ENCODE measurements at places on chromosomes 13 and 19.

DNA sequence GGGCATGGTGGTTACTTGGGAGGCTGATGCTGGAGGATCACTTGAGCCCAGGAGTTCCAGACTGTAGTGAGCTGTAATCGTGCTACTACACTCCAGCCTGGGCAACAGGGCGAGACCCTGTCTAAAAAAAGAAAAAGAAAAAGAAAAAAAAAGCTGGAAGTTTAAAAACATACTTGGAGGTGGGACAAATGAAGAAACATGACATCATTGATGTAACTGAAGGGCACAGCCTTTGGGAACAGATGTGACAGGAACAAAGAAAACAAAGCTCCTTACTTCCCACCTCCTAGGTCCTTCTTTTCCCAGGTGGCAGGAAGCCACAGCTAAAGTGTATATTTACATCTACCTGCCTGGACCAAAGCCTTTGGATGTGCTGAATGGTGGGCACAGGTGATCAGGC, 1.9 kb downstream of the PEX11G start:
- DNase-seq: no peak

GRCh38 chr19:48835734-48836088, 580 bp downstream of the HSD17B14 start:
- DNase-seq: peak; percentile 96

DNA sequence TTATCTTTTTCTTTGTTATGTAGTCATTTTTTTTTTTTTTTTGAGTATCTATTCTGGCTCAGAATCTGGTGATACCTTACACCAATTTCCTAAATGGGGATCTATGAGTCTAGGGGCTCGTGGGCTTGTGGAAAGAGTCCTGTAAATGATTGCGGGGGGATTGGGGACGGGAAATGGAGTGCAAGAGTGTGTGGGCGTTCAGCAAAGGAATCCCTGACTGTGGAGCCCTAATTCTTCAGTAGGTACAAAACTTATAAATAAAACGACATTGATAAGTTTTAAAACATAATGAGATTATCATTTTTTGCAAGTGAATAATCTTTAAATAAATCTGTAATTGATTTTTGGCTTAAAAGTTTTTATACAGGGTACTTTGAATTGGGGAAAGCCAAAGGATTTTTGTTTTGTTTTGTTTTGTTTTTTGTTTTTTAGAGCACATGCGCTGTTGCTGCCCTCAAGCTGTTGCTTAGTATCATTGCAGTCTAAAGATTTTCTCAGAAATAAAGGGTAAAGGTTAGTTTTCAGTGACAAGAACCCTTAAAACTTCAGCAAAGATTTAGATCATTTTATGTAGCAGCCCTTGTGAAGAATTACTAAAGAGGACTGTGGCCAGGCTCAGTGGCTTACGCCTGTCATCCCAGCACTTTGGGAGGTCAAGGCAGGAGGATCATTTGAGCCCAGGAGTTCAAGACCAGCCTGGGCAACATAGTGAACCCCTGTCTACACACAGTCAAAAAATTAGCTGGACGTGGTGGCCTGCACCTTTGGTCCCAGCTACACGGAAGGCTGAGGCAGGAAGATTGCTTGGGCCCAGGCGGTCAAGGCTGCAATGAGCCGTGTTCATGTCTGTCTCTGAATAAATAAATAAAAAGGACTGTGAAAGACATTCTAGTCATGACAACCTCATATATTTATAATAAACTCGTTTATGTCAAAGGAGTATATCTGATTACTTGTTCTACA, 1.7 kb downstream of the ERCC5 start:
- no peak for DNase-seq

GRCh38 chr19:1167687-1168571, 6.1 kb downstream of the SBNO2 start:
- no peak for DNase-seq

DNA sequence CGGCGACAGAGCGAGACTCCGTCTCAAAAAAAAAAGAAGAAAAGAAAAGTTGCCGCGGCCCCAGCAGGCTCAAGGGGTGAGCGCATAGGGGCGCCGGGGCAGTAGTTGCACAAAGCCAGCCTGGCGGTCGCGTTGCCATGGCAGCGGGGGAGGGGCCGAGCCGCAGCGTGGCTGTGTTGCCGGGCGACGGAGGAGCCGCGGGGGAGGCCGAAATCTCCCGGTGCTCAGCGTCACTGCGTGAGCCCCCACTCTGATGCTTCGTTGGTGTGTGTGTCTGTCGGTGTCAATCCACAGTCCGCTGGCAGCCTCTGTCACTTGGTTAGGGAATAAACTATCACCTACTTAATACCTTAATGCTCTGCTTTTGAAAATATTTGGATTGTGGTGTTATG, 82.9 kb upstream of the C1QTNF9B start:
- peak; percentile 74 for DNase-seq

DNA sequence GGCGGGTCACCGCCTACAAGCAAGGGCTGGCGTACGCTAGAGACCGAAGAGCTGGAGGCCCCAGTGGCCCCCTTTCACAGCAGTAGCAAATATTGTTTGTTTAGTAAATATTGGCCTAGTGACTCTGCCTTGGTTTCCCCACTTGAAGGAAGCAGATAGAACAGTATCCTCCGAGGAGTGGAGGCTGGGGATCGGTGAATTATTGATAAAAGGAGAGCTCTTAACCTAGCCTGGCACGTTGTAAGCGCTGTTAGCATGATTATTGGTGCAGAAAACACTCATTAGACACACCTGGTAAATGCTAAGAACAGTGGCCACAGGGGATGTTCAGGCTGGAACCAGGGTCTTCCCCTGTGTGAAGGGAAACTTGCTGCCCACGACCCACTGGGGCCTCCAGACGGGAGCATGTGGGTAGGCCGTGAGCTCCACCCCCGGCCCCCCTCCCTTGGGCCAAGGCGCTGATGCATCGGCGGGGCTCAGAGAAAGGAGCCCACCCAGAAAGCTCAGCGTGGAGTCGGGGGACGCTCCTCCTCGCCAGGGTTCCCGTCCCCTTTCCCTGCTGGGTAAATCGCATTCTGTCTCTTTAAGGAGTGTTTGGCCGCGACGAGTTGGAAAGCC, 2.3 kb downstream of the IER2 start:
- no peak for DNase-seq

GRCh38 chr13:28734906-28735305, 16.1 kb upstream of the SLC46A3 start:
- DNase-seq: no peak

DNA sequence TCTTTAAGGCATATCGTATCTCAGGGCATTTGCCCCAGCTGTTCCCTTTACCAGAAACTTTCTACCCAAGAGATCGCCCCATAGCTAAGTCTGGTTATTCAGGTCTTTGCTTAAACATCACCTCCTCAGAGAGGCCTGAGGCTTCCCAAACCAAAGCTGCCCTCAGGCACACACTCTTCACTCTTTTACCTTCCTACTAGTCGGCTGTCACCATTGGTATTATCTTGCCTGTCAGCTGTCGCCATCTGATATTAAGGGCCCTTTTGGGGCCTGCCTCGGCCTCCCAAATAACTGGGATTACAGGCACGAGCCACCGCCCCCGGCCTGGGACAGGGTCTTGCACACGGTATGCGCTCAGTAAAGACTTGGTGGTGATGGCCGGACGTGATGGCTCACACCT, 1.0 kb downstream of the GADD45GIP1 start:
- DNase-seq: no peak

- no peak for DNase-seq
These were observed 30.0 kb downstream of the MYO9B start for GRCh38 chr19:17105556-17105955.

GRCh38 chr19:29492769-29493168, 33.0 kb upstream of the VSTM2B start:
- no peak for DNase-seq

DNA sequence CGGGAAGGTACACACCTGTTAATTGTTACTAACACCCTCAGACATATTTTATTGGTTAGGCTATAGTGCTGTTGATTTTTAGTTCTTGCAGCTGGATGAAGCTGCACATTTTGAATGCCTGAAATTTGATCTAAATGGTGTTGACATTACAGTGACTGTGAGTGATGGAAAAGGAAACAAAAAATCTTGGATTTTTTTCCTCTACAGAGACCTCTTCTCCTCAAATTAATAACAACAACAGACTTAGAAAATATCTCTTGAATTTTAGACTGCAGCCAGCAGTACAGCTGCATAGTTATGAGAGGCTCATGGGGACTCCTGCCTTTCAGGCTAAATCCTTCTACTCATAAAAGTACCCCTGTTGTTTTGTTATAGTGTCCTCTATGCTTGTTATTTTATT, 500.5 kb upstream of the SPRY2 start:
- no peak for DNase-seq

- DNase-seq: no peak
These were observed 47.5 kb downstream of the TRPM4 start for GRCh38 chr19:49205114-49205513.

DNA sequence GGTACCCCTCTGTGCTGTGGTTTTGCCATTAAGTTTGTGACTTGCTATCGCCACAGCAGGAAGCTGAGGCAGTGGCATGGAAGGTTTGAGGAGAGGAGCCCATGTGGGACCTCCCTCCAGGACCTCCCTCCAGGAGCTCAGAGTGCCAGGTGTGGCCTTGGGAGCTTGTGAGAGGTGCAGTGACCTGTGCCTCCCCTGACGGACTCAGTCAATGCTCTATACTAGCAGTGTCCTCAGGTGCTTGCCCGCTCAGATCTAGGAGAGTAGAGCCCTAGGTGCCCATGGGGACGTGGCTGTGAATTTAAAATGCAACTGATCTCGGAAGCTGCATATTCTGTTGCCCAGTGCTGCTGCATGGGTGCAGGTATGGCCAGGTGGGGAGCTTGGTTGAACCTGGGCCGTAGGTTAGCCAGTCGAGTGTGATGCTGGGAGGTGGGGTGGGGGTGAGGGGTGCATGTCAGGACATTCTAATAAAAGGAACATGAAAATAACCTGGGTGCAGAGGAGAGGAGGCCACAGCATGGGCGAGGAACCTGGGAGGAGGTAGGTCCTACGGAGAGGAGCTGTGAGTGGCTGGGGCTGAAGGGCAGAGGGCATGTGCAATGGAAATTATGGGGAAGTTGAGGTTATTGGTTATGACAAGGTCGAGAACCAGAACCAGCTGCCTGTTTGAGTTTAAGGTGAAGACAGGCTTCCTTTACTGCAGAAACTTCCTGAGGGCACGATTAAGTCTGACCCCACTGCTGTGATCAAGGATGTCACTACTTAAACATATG, 41.6 kb downstream of the TEX29 start:
- DNase-seq: no peak

- no peak for DNase-seq
These were observed 291.9 kb downstream of the PCDH20 start for GRCh38 chr13:61123538-61124289.

DNA sequence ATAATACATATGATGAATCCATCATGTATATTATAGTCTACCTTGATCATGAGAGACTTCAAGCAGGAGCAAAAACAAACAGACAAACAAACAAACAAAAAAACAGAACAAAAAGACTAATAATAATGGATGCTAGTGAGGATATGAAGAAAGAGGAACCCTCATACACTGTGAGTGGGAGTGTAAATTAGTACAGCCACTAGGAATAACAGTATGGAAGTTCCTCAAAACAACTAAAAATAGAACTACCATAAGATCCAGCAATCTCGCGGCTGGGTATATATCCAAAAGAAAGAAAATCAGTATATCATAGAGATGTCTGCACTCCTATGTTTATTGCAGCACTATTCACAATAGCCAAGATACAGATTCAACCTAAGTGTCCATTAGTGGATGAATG, 7.0 kb upstream of the DLEU7 start:
- DNase-seq: no peak

DNA sequence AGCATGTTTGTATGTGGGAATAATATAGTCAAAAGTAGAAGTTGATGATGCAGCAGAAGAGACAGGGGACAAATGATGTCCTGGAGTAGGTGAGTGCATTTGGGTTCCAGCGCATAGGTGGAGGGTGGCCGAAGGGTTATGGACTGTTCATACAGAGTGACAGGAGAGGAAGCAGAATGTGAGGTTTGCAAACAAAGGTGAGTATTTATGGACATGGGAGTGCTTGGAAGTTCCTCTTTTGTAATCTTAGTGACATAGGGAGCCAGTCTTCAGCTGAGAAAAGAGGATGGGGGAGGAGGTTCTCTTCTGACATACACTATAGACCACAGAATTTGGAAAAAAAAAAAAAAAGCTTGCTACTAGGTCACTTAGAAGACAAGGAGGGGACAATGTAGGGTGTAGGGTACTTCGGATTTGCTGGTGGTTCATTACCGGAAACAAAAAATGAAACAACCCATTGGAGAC, 331.6 kb downstream of the DLEU7 start:
- no peak for DNase-seq

DNA sequence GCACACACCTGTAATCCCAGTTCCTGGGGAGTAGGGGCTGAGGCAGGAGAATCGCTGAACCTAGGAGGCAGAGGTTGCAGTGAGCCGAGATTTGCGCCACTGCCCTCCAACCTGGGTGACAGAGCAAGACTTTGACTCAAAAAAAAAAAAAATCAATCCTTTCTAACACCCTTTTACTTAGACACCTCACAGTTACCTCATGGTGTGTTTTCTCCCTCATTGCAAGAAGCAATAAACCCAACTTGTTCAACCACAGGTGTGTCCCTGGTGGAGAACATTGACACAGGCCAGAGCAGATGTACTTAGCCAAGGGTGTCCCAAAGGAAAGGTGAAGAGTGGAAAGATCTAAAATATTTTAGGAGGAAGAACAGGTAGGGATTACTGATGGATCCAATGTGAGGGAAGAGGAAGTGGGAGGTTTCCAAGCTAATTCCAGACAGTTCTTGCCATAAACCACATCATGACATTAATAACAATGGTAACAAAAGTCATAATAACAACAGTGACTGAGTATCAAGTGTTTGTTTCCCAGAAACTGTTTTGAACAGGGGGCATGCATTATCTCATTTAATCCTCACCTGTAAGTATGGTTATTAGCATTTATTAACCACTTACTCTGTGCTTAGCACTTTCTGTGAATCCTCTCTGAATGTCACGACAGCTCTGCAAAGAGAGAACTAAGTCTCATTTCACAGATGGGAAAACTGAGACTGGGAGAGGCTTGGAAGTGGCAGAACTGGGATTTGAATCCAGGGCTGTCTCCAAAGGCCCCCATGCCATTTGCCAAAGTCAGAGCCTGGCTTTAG, 3.1 kb upstream of the LYPD3 start:
- no peak for DNase-seq

- no peak for DNase-seq
These were observed 1277.3 kb downstream of the UQCRFS1 start for GRCh38 chr19:27935669-27936068.

DNA sequence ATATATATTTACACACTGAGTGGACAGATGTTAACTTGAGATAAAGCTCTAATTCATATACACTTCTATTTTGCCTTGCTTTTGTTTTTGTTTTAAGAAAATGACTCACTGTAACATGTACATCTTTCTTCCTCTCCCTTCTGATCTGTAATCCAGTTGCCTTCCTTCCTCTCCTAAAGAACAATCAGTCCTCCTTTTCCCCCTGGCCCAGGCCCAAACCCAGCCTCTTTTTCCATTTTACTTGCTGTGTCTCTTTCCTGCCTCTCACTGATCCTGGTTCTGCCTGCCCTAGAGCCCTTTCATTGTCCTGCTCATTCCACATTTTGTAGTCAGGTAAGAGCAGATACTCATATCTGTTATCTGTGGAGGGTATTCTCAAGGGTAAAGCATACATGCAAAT, 50.8 kb downstream of the ZAR1L start:
- no peak for DNase-seq

- no peak for DNase-seq
These were observed 61.2 kb downstream of the CDADC1 start for GRCh38 chr13:49308921-49309408.

GRCh38 chr13:113365971-113366588, 2.1 kb upstream of the GRTP1 start:
- no peak for DNase-seq

GRCh38 chr13:114310956-114311355, 3.3 kb upstream of the CHAMP1 start:
- no peak for DNase-seq

Data from activated CD4-positive, alpha-beta T cell treated with anti-CD3 and anti-CD28 coated beads, Interleukin-2, amount 50 U/mL, for 4 hours (primary cell).